ENCODE measurements at places on chromosomes 1 and 21. TPM values are rescaled to one million over a fixed set of nuclear protein-coding genes. Genes with fewer than 3 reads are reported as not detected.

The UBASH3A gene
- total RNA-seq = not detected

The BCAN gene
- 0.16 TPM for total RNA-seq

The RUNX3 gene
- 0.51 TPM for total RNA-seq

The PRAMEF2 gene
- not detected for total RNA-seq

The LRRC71 gene
- total RNA-seq = not detected

The MTOR gene
- total RNA-seq = 36.1 TPM

The TTC24 gene
- total RNA-seq = not detected

The KCNE1 gene
- 17.7 TPM for total RNA-seq

The FCGR2B gene
- total RNA-seq = 5.6 TPM

The SLC35D1 gene
- total RNA-seq = 4.5 TPM

The OR2T11 gene
- total RNA-seq = not detected

The CTPS1 gene
- total RNA-seq = 8.5 TPM

The PKN2 gene
- 27.0 TPM for total RNA-seq

The WDTC1 gene
- total RNA-seq = 53.6 TPM

The ZBTB8A gene
- 3.0 TPM for total RNA-seq
